ENCODE measurements at places on chromosomes 6 and 20. TPM values are rescaled to one million over a fixed set of nuclear protein-coding genes. Genes with fewer than 3 reads are reported as not detected.

HECA gene
- 154 TPM for total RNA-seq

CGAS gene
- 5.2 TPM for total RNA-seq

ADTRP gene
- total RNA-seq = 5.0 TPM

SALL4 gene
- total RNA-seq = not detected

BHLHE23 gene
- total RNA-seq = not detected

CPNE5 gene
- total RNA-seq = 0.85 TPM

SYCP2L gene
- total RNA-seq = not detected

PPP1R3G gene
- not detected for total RNA-seq

DLK2 gene
- 0.71 TPM for total RNA-seq

SLC44A4 gene
- total RNA-seq = not detected

GRCh38 chr6:157609556-157609955 is 213.5 kb upstream of the SNX9 start:
- DNase-seq = no peak
- no peaks in the 10 kb centered on the region for H3K4me1 ChIP-seq
- H3K4me3 ChIP-seq = no peak overlapping the region
- H3K27ac ChIP-seq = no peak overlapping the region
- no peaks in the 10 kb centered on the region for H3K27me3 ChIP-seq

- H3K27ac ChIP-seq = no peak overlapping the region
- peaks cover 2% of the 10 kb centered on the region for H3K27me3 ChIP-seq
- peaks cover 19% of the 10 kb centered on the region for H3K4me1 ChIP-seq
- H3K36me3 ChIP-seq = no peaks in the 10 kb centered on the region
- no peak for DNase-seq
- no peak overlapping the region for H3K4me3 ChIP-seq
These were observed 512.4 kb downstream of the CD83 start for GRCh38 chr6:14630016-14630415.

- peak overlapping the region; percentile 98 for H3K27ac ChIP-seq
- peak overlapping the region; percentile 98 for H3K4me3 ChIP-seq
- peaks cover 3% of the 10 kb centered on the region for H3K36me3 ChIP-seq
- H3K27me3 ChIP-seq = no peaks in the 10 kb centered on the region
- H3K4me1 ChIP-seq = peaks cover 59% of the 10 kb centered on the region
These were observed 802 bp downstream of the HDAC2 start for GRCh38 chr6:113969888-113970804.

DNA sequence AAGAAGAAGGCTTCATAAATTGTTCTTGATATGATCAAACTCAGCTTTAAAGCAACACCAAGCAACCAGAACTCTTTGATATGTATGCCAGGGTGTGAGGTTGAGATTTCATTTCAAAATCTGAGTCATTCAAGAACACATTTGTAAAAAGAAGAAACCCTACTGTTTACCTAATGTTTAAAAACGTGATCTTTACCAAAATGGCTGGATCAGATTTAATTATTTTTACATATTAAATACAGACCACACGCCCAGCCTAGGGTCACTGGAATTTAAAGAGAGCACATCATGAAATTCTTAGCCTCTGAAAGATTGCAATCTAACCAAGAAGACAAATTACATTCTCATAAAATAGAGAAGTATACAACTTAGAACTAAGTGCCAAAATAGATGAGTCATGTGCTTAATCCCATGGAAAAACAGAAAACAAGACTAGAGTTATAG is 206.8 kb upstream of the SMLR1 start:
- no peak for DNase-seq
- no peaks in the 10 kb centered on the region for H3K4me1 ChIP-seq
- no peak overlapping the region for H3K4me3 ChIP-seq
- peaks cover 3% of the 10 kb centered on the region for H3K36me3 ChIP-seq

GRCh38 chr6:170034294-170034693 is 256.6 kb downstream of the DLL1 start:
- H3K36me3 ChIP-seq = peaks cover 17% of the 10 kb centered on the region
- no peak overlapping the region for H3K4me3 ChIP-seq
- no peak overlapping the region for H3K27ac ChIP-seq
- no peak for DNase-seq
- peaks cover 5% of the 10 kb centered on the region for H3K27me3 ChIP-seq

DNA sequence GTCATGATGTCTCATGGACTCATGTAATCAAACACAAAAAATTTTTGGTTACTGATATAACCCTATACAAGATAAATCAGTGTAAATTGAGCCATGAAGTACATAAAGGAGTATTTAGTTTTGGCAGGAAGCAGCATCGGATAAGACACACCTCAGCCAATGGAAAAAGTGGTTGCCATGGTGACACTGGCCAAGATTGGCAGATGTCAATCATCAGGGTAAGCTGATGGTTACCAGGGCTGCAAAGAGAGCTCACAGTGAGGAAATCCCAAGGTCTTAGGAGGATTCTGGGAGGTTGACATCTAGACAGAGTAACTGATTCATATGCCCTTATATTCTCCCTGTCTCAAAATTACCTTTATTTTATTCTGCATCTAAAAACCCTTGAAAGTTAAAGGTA is 203.8 kb upstream of the PCSK2 start:
- H3K36me3 ChIP-seq = no peaks in the 10 kb centered on the region
- no peak for DNase-seq
- no peak overlapping the region for H3K27ac ChIP-seq

- H3K36me3 ChIP-seq = no peaks in the 10 kb centered on the region
- H3K4me1 ChIP-seq = peaks cover 8% of the 10 kb centered on the region
- no peak overlapping the region for H3K4me3 ChIP-seq
These were observed 116.3 kb downstream of the OR2B2 start for GRCh38 chr6:27795697-27796494.

- H3K27me3 ChIP-seq = no peaks in the 10 kb centered on the region
- H3K4me1 ChIP-seq = peaks cover 16% of the 10 kb centered on the region
- peaks cover 3% of the 10 kb centered on the region for H3K36me3 ChIP-seq
- DNase-seq = no peak
These were observed 73.7 kb downstream of the FARS2 start for GRCh38 chr6:5335020-5335419.

DNA sequence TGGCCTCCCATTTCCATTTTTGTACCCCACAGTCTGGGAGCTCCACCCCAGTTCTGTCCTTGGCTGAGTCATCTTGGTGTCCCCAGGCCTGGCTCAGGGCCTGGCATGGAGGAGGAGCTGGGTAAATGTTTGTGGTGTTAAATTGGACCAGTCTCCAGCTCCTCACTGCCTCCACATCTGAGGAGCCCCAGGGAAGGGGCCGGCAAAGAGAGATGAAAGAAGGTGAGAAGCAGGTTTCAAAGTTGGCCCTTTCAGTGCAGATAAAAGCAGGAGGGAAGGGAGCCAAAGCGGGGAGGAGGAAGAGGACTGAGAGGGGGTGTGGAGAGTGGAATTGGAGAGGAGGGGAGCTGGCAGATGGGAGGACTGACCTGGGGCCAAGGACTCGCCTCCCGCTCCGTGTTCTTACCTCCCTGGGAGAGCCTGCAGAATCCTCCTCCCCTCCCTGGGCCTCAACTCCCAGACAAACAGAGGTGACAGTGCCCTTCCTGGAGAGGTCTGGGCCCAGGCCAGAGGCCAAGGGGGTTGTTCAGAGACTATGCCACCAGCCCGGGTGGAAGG is 89.0 kb downstream of the CD40 start:
- no peak overlapping the region for H3K27ac ChIP-seq
- H3K4me3 ChIP-seq = no peak overlapping the region
- H3K27me3 ChIP-seq = peaks cover 62% of the 10 kb centered on the region
- H3K36me3 ChIP-seq = no peaks in the 10 kb centered on the region
- peaks cover 24% of the 10 kb centered on the region for H3K4me1 ChIP-seq

GRCh38 chr6:53735896-53736295 is 58.9 kb upstream of the LRRC1 start:
- no peaks in the 10 kb centered on the region for H3K36me3 ChIP-seq
- H3K4me3 ChIP-seq = no peak overlapping the region
- H3K27me3 ChIP-seq = peaks cover 6% of the 10 kb centered on the region
- H3K4me1 ChIP-seq = peaks cover 29% of the 10 kb centered on the region

- no peak for DNase-seq
- H3K27ac ChIP-seq = no peak overlapping the region
- no peaks in the 10 kb centered on the region for H3K4me1 ChIP-seq
These were observed 199.2 kb downstream of the MAFB start for GRCh38 chr20:40489886-40490285.

GRCh38 chr20:36261389-36262105 is 25.3 kb downstream of the AAR2 start:
- no peaks in the 10 kb centered on the region for H3K4me1 ChIP-seq
- no peak overlapping the region for H3K27ac ChIP-seq
- DNase-seq = no peak

DNA sequence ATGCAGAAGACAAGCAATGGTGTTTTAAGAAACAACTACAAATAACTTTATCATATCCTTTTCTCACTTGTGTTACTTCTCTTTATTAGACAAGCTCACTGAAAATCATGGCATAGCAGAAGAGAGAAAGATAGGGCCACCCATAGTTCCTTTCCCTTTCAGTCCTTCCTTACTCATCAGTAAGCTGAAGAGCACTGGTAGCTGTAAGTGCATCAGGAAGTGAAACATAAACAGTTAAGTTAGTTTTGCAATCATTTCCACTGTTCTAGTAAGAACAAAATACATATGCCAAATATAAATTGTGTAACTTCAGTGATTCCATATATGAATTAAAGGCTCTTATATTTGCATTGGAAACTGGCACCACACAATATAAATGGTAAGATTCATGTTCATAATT is 220.1 kb downstream of the HACE1 start:
- no peak overlapping the region for H3K27ac ChIP-seq
- H3K36me3 ChIP-seq = no peaks in the 10 kb centered on the region
- H3K4me3 ChIP-seq = no peak overlapping the region
- no peaks in the 10 kb centered on the region for H3K27me3 ChIP-seq

- peaks cover 9% of the 10 kb centered on the region for H3K36me3 ChIP-seq
- no peaks in the 10 kb centered on the region for H3K4me1 ChIP-seq
- no peak overlapping the region for H3K4me3 ChIP-seq
These were observed 61.1 kb downstream of the TAF4 start for GRCh38 chr20:62004614-62005013.

- no peak overlapping the region for H3K4me3 ChIP-seq
- DNase-seq = no peak
- peaks cover 17% of the 10 kb centered on the region for H3K4me1 ChIP-seq
- H3K27me3 ChIP-seq = no peaks in the 10 kb centered on the region
These were observed 9.2 kb downstream of the CYB5R4 start for GRCh38 chr6:83868639-83869038.

DNA sequence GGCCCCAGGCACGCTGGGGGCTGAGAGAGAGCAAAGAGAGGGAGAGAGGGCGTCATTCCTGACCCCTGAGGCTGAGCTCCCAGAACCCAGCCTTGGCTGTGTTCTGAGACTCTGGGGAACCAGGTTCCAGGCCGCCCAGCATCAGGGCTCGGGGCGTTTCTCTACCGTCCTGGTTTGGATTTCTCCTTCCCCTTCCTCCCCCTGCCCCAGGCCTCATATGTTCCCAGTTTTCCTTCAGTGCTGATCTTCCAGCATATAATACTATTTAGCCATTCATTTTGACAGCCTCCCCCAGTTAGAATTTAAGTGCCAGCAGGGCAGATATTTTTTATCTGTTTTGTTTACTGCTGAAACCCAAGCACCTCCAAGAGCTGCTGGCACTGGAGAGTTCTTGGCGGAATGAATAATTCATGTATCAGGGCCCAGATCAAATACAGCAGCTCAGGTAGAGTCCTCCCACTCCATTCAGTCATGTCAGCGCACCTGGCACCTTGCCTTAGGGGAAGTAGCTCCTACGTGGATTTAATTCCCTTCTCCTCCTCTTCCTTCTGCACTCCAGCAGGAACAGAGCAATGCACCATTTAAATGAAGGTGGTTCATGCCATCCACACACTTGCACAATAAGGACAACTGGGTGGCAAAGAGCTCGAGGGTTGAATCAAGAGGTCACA is 23.4 kb upstream of the FRMD1 start:
- no peaks in the 10 kb centered on the region for H3K36me3 ChIP-seq
- no peak overlapping the region for H3K27ac ChIP-seq
- H3K4me3 ChIP-seq = no peak overlapping the region
- H3K27me3 ChIP-seq = peaks cover 42% of the 10 kb centered on the region
- H3K4me1 ChIP-seq = no peaks in the 10 kb centered on the region
- no peak for DNase-seq

- H3K27me3 ChIP-seq = no peaks in the 10 kb centered on the region
- DNase-seq = no peak
- peaks cover 2% of the 10 kb centered on the region for H3K4me1 ChIP-seq
- no peaks in the 10 kb centered on the region for H3K36me3 ChIP-seq
- H3K4me3 ChIP-seq = no peak overlapping the region
These were observed 132.3 kb upstream of the JARID2 start for GRCh38 chr6:15113587-15113986.

GRCh38 chr6:135990439-135990838 is 138.9 kb downstream of the PDE7B start:
- no peak overlapping the region for H3K4me3 ChIP-seq
- no peak for DNase-seq
- H3K36me3 ChIP-seq = peaks cover 4% of the 10 kb centered on the region
- H3K27ac ChIP-seq = no peak overlapping the region
- no peaks in the 10 kb centered on the region for H3K4me1 ChIP-seq
